Stimulated activated CD8-positive, alpha-beta memory T cell treated with anti-CD3 and anti-CD28 coated beads, Interleukin-15, amount 100 ng/mL, for 1 hour (primary cell): ENCODE measurements at places on chromosomes 7 and 10.

GRCh38 chr10:15344876-15345285, 26.2 kb downstream of the FAM171A1 start:
- no peak for DNase-seq

- no peak for DNase-seq
These were observed 68.9 kb upstream of the FOXK1 start for GRCh38 chr7:4612939-4613841.

DNA sequence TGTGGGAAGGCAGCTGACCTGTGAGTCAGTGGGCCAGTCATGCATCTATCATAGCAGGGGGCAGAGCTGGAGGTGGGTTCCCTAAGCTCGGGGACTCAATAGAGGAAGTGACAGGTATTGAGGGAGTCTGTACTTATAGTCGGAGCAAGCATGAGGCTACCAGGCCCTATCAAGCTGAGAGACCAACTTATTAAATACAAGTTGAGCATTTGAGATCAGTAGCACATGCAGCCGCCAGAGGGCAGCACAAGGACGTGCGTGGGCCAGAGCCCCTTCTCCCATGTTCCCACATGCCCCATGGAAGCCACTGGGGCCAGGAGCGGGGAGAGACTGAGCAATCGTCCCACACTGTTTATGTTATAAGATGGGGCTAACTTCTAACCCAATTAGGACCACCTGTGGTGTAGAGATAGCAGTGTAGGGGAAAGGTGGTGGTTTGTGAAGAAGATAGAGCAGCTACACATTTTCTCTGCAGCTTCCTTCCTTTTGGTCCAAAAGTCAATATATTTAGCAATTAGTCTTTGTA, 13.0 kb upstream of the STK31 start:
- DNase-seq = no peak

DNA sequence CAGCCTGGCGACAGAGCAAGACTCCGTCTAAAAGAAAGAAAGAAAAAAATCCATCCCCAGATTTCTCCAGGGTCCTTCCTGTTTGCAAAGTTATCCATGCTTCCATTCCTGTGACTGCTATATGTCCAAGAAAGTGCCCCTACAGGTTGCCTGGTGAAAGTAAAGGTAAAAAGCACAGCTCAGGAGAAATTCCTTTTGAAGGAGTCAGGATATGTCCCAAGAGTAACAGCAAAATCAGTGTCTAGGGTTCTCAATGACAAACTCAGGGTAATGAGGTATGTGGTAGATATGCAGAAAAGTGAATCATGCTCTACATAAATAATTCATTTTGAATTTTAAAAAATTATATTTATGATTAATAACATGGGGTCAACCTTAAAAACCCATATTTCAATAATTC, 91.5 kb downstream of the CTTNBP2 start:
- no peak for DNase-seq

- peak; percentile 21 for DNase-seq
These were observed 338.0 kb upstream of the MKI67 start for GRCh38 chr10:128463991-128464760.

GRCh38 chr7:153930696-153931095, 121.5 kb upstream of the DPP6 start:
- no peak for DNase-seq

- DNase-seq = no peak
These were observed 154.0 kb upstream of the TARP start for GRCh38 chr7:38427279-38427955.

DNA sequence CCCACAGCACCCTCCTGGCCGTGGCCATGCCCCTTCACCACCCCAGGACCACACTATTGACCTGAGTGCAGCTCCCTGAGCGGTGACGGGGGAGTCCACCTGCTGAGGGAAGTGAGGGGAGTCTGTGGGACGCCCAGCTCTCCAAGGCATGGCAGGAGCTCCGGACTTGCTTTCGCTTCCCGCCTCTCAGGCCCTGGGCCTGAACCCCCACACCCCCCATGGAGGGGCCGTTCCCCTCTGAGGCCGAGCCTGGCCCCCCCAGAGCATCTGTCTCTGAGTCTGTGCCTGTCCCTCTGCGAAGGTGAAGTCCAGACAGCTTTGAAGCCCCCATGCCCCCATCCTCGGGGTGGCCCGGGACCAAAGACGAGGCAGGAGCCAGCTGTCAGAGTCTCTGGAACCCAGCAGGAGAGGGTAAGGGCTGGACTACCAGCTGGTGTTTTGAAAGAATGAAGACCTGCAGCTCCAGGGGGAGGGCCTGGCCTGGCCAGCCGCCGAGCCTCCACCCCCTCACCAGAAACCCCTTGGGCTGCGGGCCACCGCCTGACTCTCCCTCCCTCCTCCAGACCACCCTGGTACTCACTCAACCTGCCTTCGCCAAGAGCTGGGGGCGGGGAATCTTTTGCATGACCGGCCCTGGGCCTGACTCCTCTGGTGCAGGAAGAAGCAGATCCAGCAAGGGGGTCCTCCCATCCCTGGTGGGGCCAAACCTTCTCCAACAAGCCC, 114.0 kb downstream of the PDGFA start:
- DNase-seq = no peak

GRCh38 chr10:8061274-8062211, 7.1 kb downstream of the GATA3 start:
- DNase-seq = no peak

GRCh38 chr7:47488201-47488968, 93.5 kb downstream of the TNS3 start:
- no peak for DNase-seq

DNA sequence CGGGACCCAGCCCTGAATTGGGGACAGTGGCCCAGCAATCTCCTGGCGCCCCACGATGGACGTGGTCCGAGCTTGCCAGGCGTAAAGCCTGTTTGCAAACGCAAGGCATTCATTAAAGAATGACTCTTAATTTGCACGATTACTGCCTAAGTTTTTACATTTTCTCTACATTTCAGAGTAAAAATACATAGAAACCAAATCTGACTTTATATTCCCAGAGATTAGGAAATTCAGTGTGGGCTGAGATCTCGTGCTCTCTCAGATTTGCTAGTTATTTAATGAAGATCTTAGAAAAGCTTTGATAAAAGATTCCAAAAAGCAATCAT, 337 bp upstream of the CCDC3 start:
- no peak for DNase-seq

GRCh38 chr10:130905386-130905785, 406.1 kb downstream of the TCERG1L start:
- DNase-seq = no peak

DNA sequence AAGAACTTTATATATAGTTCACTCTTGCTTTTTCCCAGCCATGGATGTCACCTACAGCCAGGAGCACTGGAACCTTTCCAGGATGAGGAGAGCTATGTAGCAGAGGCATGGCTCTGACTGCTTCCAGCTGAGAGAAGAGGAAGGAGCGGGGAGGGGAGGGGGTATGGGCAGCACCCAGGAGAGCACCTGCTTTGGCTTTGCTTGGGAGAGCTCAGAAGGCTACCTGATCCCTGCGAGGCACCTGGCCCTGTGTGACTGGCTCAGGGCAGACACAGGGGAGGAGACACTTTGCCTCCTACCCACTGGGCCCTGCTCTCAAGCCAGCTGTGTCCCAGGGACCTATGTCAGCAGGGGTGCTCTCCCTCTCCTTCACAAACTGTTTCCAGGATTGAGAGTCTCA, 67.1 kb downstream of the HK1 start:
- no peak for DNase-seq

GRCh38 chr7:27200761-27201579, 1.1 kb upstream of the HOXA13 start:
- no peak for DNase-seq
